CD14-positive monocyte (primary cell): ENCODE measurements at places on chromosomes 16 and 17. TPM values are rescaled to one million over a fixed set of nuclear protein-coding genes. Genes with fewer than 3 reads are reported as not detected.

- peak; percentile 58 for DNase-seq
Measured at GRCh38 chr17:82440469-82440981, 10.0 kb downstream of the CYBC1 start.

DNA sequence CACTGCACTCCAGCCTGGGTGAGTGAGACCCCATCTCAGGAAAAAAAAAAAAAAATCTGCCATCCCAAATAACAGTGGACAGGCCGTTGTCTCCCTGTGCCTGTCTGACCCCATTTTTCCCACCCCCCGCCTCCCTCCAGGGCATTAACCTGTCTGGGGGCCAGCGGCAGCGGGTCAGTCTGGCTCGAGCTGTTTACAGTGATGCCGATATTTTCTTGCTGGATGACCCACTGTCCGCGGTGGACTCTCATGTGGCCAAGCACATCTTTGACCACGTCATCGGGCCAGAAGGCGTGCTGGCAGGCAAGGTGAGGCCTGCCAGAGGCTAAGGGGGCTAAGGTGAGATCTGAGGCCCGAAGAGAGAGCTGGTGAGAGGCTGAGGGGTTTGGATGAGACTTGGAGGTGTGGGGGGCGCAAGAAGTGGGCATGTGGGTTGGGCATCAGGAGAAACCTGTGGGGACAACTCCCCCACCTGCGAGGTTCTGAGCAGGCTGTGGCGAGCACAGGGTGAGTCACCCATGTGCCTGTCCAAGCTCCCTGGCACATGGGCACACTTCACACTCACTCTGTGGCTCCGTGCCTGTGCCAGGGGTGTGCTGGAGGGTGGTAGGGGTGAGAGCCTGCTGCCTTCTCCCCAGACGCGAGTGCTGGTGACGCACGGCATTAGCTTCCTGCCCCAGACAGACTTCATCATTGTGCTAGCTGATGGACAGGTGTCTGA is 34.7 kb downstream of the ANKRD40 start:
- DNase-seq: no peak

DNASE1L2 gene
- 1.1 and 1.7 TPM in 2 replicates for polyA plus RNA-seq

DNA sequence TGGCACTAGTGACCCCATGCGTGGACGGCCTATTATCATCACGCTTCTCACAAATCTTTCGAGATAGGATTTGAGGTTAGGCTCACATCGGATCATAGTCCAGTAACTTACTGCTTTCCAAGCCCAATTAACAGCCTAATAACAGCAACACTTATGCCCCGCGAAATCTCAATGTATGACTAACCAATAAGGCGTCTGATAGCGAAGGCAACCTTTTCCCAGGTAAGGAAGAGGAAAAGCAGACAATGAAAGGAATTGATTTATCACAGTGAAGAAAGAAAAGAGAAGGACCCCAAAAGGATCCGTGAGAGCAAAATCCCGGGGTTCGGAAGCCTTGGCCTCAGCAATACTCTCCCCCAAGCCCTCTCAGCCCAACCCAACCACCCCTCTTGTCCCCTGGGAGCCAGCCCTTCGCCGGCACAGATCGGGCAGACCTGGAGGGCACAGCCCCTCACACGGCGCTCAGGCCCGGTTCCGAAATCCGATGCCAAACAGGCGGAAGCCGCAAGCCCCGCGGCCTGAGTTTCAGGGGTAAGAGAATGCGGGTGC is 534 bp downstream of the GPATCH8 start:
- DNase-seq: no peak

SCRN2 gene
- 45.1 and 49.4 TPM in 2 replicates for polyA plus RNA-seq

GRCh38 chr17:67629971-67630320 is 87.8 kb upstream of the NOL11 start:
- no peak for DNase-seq

TMEM106A gene
- 8.0 TPM for polyA plus RNA-seq

DNA sequence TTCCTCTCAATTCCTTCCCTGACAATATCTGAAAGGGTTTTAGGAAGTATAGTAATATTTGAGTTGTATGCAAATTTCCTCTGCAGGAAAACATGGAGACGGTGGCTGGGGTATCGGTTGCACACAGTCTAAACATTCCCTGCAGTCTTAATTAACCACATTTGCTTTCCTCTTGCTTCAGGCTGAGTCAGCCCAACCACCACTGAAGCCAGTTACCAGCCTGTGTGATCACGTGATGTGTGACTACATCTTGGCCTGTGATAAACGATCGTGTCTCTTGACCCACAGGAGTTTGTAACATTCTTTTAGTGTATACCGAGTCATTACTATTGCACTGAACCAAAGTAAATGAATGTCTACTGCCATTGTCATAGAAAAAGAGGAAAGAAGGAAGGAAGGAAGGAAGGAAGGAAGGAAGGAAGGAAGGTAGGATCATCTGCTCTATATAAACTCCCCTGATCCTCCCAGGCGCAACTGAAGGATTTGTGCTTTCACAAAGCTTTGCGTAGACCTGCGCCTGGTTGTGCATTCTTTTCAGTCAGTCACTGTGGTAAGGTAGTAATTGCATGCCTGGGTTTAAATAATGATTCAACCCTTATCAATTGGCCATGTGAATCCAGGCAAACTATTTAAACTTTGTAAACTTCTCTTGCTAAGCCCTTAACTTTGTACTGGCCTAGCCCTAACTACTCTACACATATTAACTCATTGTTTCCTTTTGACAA is 280.6 kb upstream of the SALL1 start:
- DNase-seq: no peak

GRCh38 chr16:53304334-53304733 is 129.9 kb upstream of the RBL2 start:
- DNase-seq: no peak

ATMIN gene
- 10.9 TPM for polyA plus RNA-seq

GRCh38 chr16:35552763-35553162 is 2093.4 kb downstream of the TP53TG3F start:
- no peak for DNase-seq

MYH13 gene
- not detected for polyA plus RNA-seq

- DNase-seq: no peak
Measured at GRCh38 chr17:67004181-67004580, 39.7 kb downstream of the CACNG4 start.

GRCh38 chr17:4750606-4751005 is 10.9 kb upstream of the CXCL16 start:
- no peak for DNase-seq

CRAMP1 gene
- 1.0 TPM for polyA plus RNA-seq

GRCh38 chr17:33967608-33968349 is 287.3 kb upstream of the CCL2 start:
- no peak for DNase-seq

- no peak for DNase-seq
Measured at GRCh38 chr17:41301916-41302901, at the start of gene KRTAP29-1. Gene KRTAP29-1, minus strand, starts transcription at chr17:41302851. Its CDS starts 0 bp downstream, at chr17:41302851.

MYADML2 gene
- polyA plus RNA-seq: not detected

DNA sequence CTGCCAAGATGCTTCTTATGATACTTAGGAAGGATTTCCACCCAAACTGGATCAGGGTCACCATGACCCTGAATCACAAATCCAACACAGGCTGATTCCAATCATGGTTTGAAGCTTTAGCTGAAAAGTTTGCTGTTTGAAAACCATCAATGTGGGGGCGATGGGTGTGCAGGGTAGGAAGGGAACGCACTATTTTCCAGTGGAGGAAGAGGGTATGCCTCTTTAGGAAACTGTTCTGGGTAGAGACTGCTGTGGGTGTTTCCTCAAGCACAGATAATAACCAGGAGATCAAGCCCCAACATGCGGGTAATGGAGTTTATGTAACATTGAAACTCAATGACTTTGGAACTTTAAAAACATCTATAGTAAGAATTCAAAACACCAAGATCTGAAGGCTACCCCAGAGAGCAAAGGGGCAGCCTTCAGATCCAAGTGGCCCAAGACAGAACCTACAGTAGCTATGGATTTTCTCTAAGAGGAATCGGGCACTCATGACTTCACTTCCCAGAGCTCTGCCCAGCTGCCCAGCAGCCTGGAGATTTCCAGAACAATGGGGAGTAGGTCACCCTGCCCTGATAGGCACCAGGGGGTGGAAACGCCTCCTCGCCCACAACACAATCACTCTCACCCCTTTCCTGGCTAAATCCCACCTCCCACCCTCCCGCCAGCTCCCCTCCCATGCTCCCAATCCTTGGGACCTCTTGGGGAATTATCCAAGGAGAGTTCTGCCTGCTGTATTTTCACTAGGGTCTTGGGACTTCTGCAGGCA is 22.8 kb downstream of the TRIM25 start:
- DNase-seq: no peak

KRTAP9-4 gene
- not detected for polyA plus RNA-seq

DNA sequence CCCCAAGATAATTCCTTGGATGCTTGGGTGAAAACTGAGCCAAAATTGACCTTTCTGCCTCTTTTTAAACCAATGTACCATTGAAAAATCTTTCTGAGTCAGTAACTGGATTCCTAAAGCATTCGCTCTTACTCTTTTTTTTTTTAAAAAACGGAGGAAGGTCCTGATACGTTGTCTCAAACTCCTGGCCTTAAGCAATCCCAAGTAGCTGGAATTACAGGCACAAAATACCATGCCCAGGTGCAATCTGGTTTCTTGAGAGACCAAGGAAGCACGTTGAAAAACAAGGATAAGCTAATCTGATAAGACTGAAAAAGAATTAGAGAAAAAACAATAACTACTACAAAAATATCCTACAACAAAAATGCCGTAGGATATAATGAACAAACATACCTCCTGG is 136.5 kb downstream of the SSH2 start:
- no peak for DNase-seq

DNA sequence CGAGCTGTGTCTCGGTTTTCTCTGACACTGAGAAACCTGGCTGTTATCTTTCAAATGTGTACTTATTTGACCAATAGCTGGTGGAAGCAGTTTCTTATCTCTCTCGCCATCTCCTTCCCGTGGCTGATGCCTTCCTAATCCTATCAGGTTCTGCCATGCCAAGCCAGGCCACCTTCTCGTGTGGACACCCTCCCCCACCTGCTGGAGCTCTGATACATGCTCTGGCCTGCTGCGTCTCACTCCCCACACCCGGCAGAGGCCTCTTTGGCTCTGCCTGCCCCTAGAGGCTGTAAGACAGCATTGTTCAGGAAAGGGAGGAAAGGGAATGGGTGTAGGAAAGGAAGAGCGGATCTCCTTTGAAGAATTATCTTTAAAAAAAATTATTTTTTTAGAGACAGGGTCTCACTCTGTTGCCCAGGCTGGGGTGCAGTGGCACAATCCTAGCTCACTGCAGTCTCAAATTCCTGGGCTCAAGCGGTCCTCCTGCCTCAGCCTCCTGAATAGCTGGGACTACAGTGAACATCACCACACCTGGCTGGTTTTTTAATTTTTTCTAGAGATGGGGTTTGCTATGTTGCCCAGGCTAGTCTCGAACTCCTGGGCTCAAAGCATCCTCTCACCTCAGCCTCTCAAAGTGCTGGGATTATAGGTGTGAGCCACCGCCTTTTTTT is 7.5 kb upstream of the ARMC5 start:
- DNase-seq: no peak

DNA sequence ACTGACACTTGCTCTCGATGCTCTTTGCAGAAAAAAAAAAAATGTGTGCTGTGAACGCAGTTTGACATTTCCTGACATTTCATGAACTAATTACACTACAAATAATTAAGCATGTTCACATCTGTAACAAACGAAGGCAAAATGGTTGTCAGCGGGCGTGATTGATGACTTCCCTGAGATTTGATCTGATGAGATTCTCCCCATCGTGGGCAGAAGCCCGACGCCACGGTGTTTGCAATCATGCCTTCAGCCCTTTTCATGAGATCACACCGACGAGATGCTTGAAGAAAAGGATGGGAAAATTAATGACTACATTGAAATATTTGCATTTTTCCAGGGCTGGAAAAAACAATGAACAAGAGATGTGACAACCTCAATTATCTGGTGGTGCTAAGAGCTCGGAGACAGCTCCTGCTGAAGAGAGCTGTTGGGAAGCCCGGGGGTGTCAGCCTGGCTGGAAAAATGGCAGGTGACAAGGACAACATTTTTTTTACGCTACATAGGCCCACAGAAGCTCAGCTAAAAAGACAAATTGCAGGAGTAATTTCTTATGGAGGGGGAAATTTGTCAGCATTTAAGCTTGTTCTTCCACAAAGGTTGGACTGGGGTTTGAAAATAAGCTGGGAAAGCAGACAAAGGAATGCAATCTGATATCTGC is 259.4 kb upstream of the IRX3 start:
- no peak for DNase-seq

GRCh38 chr16:71788578-71788977 is 20.1 kb downstream of the AP1G1 start:
- no peak for DNase-seq

KRT35 gene
- not detected in 2 replicates for polyA plus RNA-seq

- DNase-seq: peak; percentile 49
Measured at GRCh38 chr17:75983501-75984181, 4.6 kb downstream of the TEN1 start.

- no peak for DNase-seq
Measured at GRCh38 chr16:50731130-50731988, 10.5 kb upstream of the CYLD start.

- no peak for DNase-seq
Measured at GRCh38 chr16:22091721-22092120, 620 bp upstream of the VWA3A start.

DNA sequence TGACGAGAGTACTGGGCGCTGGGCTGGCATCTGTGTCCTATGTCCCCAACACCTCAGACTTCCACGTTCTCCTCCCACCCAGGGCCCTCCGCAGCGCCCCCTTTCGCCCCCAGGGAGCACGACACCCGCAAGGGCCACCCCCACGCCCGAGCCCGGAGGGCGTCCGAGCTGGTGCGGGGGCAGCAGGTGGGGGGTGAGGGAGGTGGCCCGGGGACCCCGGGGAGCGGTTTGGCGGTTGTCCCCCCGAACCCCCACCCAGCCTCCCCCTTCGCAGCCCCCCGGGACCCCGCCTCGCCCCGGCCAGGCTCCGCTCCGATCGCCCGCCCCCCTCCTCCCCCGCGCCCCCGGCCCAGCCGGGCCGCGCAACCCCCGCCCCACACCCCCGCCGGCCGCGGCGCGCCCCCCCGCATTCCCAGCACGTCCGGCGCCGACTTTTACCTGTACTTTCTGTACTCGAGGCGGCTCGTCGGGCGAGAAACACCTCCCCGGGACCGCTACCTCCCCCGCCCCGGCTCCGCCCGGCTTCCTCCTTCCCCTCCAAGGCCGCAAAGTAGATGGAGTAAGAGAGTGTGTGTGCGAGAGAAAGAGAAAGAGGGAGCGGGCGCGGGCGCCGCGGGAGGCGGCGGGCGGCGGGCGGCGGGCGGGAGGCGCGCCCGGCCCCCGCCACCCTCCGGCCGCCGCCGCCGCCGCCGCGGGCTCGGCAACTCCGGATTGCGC is 901 bp downstream of the CDYL2 start:
- DNase-seq: peak; percentile 21

GRCh38 chr16:27240948-27241531 is 27.5 kb downstream of the NSMCE1 start:
- DNase-seq: no peak

DNA sequence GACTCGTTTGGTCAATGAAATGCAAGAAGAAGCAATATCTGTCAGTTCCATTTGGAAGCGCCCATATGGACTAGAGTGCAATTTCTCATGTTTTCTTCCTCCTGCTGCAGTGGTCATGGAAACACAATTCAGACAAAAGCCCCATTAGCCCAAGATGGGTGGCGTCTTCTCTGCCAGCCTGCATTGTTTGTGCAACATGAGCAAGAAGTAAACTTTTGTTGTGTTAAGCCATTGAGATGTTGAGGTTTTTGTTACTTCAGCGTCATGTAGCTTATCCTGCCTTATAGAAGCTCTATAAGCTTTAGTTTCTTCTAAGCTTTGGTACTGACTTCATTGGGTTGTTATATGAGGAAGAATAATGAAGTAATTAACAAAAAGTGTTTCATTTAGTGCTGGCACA is 137.4 kb downstream of the NPIPB5 start:
- DNase-seq: no peak
